ENCODE measurements at places on chromosomes 5 and 9. TPM values are rescaled to one million over a fixed set of nuclear protein-coding genes. Genes with fewer than 3 reads are reported as not detected.

Gene RNF44
- total RNA-seq = 162 TPM

Gene SAXO1
- total RNA-seq = 0.43 TPM

Gene PRUNE2
- not detected for total RNA-seq

Gene SPINK13
- total RNA-seq = not detected

Gene ZNF300
- 1.5 TPM for total RNA-seq

Gene SCGB3A1
- total RNA-seq = 7.1 TPM

Gene BHMT2
- total RNA-seq = not detected

Gene NOXA1
- 3.7 TPM for total RNA-seq

Gene PFN3
- not detected for total RNA-seq

Gene MEIKIN
- total RNA-seq = 0.55 TPM

Gene BTNL3
- not detected for total RNA-seq

Gene TEK
- total RNA-seq = not detected

Gene ZNF354C
- total RNA-seq = 9.0 TPM

Gene ODF2
- 64.9 TPM for total RNA-seq

Gene C5orf52
- not detected for total RNA-seq

Gene CCDC152
- 10.3 TPM for total RNA-seq

GRCh38 chr9:101881508-101881907 is 143.1 kb upstream of the GRIN3A start:
- no peak for DNase-seq

- DNase-seq = peak; percentile 39
Observed at GRCh38 chr5:32711681-32712480, 760 bp downstream of the NPR3 start.

GRCh38 chr5:142819292-142819691 is 49.1 kb downstream of the ARHGAP26 start:
- DNase-seq = no peak

DNA sequence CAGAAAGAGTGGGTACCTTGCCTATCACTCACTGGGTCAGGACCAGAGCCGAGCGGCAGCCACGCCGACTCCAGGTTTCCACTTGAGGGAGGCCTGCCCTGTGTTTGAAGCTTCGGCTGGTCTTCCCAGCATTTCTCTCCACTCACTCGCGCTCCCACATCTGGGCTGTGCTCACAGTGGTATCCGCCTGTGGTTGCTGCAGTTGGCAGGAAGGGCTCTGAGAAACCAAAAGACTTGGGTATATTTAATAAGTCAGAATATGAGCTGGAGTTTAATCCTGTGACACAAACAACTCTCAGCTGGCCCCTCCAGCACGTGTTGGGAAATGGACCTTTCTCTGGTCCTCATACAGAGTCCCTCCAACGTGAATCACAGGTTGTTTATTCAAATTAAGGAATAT is 70.9 kb downstream of the SPRY4 start:
- no peak for DNase-seq

GRCh38 chr5:143155455-143155854 is 248.0 kb downstream of the NR3C1 start:
- DNase-seq = no peak

DNA sequence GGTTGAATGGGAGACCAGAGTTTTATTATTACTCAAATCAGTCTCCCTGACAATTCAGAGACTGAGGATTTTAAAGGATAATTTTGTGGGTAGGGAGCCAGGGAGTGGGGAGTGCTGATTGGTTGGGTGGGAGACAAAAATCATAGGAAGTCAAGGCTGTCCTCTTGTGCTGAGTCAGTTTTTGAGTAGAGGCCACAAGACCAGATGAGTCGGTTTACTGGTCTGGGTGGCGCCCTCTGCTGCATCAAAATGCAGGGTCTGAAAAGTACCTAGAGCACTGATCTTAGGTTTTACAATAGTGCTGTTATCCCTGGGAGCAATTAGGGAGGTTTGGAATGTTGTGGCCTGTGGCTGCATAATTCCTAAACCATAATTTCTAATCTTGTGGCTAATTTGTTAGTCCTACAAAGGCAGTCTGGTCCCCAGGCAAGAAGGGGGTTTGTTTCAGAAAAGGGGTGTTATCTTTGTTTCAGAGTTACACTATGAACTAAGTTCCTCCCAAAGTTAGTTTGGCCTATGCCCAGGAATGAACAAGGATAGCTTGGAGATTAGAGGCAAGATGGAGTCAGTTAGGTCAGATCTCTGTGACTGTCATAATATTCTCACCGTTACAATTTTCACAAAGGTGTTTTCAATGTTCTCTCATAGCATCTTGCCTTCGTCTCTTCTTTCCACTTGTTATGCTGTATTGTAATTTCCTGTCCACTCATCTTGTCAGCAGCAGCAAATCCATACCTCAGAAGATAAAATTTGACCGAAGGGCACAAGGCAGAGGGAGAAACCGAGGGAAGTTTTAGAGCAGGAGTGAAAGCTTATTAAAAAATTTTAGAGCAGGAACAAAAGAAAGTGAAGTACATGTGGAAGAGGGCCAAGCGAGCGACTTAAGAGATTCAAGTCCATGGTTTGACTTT is 59.2 kb upstream of the CLINT1 start:
- peak; percentile 66 for DNase-seq

GRCh38 chr9:18848657-18849056 is 184.4 kb downstream of the SAXO1 start:
- DNase-seq = no peak

GRCh38 chr5:80600943-80601693 is 31.0 kb upstream of the ANKRD34B start:
- no peak for DNase-seq

GRCh38 chr9:37300620-37301019 is 121.9 kb upstream of the GRHPR start:
- DNase-seq = no peak

DNA sequence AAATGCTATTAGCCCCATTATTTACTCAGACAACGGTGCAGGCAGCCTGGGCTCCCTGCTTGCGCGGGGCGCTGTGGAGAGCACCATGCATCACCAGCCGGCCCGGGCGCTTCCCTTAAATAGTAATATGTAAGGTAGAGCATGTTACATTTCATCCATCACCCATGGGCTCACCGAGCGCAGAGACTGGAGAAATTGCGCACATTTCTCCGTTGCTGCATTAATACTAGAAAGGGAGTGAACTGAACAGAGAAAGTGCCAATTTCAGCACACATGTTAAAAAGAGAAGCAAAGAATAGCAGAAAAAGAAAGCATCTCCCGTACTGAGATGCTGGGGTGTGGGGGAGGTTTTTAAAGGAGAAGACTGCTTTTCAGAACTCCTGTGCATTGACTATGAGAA is 400.3 kb downstream of the ZSWIM6 start:
- DNase-seq = no peak

- DNase-seq = no peak
Observed at GRCh38 chr9:114196979-114197622, 41.8 kb downstream of the COL27A1 start.

DNA sequence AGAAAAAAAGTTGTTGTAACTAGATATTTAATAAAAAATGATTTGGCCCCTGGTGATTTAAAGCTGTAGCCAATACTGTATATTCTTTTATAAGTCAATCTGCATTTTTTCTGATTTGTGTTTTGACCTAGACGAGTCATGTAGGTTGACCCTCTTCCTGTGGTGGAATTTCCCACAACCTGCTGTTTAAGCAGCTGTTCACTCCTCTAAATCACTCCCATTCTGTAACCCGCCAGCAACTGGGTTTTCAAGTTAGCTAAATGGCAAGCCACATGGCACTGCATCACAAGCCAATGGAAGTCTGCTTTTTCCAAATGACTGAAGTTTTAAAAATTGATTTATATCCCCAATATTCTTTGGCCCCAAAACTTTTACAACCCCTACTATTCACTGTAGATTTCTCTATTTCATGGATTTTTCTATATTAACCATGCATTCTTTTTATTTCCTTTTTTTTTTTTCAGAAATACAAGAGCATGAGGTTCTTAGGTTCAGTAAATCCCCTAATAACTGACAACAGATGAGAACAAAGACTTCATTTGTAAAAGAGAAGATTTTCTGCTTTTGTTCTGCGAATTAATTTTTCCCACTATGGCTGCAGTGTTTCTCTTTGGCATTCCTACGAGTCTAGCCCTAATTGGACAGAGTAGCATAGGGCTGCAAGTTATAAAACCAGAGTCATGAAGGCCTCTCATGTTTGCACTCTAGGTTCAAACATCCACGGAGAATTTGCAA is 184.5 kb upstream of the TLE4 start:
- no peak for DNase-seq

GRCh38 chr5:133371371-133372155 is 240.8 kb downstream of the FSTL4 start:
- DNase-seq = no peak

DNA sequence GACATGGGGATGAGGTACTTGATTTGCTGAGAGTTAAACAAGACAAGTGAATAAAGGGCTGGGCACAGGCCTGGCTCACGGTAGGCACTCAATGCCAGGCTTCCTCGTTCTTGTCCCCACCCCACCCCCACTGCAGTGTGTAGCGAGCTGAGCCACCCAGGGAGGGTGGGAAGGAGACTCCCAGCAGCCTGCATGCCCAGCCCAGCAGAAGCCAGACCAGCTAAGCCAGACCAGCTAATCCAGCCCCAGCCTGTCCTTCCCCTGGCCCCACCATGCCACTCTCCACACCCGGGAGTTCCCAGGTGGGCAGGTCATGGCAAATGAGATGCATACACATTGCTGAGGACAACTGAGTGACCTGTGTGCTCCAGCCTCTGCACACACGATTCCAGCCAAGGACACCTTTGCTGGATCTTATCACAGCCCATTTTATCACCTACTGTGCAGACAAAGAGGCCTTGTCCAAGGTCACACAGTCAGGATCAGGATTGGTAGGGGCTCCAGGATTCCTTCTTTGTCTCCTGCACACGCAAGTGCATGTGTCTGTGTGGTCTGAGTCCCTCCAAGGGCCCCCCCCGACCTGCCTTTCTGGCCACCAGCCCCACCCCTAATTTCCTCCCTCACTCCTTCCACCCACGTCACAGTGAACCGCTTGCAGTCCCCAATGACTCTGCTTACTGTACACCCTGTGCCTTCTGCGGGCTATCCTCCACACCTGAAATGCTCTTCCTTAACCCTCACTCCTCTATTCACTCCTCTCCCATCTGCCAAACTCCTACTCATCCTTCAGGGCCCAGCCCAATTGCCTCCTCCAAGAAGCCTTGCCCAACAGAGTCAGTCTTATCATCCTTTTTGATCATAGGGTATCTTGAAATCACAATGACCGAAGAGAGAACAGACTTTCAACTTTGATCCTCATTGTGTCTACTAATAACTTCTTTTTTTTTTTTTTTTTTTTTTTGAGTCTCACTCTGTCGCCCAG is 26.6 kb downstream of the DUSP1 start:
- no peak for DNase-seq

DNA sequence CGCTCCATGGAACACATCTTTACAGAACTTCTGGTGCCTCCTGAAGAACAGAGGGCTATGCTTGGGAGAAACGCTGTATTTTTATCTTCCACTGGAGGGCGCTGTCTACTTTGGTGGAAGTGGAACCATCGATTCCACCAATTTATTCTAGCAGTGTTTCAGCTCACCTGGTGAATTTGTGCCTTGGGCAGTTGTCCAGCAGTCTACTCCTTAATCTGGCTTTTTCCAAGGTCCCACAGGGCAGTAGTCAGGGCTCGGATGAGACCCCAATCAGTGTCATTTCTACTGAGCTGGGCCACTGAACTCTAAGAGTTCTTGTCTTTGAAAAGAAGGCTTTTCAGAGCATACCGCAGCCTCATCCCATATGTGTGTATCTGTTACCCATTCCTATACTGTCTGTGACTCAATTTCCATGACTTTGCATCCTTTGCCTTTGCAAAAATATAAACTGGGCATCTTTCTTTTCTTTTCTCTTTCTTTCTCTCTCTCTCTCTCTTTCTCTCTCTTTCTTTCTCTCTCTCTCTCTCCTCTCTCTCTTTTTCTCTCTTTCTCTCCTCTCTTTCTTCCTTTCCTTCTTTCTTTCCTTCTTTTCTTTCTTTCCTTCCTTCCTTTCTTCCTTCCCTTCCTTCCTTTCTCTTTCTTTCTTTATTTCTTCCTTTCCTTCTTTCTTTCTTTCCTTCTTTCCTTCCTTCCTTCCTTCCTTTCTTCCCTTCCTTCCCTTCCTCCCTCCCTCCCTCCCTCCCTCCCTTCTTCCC is 138.4 kb upstream of the ZNF618 start:
- no peak for DNase-seq

- no peak for DNase-seq
Observed at GRCh38 chr5:105033637-105034400, 1471.2 kb upstream of the NUDT12 start.

DNA sequence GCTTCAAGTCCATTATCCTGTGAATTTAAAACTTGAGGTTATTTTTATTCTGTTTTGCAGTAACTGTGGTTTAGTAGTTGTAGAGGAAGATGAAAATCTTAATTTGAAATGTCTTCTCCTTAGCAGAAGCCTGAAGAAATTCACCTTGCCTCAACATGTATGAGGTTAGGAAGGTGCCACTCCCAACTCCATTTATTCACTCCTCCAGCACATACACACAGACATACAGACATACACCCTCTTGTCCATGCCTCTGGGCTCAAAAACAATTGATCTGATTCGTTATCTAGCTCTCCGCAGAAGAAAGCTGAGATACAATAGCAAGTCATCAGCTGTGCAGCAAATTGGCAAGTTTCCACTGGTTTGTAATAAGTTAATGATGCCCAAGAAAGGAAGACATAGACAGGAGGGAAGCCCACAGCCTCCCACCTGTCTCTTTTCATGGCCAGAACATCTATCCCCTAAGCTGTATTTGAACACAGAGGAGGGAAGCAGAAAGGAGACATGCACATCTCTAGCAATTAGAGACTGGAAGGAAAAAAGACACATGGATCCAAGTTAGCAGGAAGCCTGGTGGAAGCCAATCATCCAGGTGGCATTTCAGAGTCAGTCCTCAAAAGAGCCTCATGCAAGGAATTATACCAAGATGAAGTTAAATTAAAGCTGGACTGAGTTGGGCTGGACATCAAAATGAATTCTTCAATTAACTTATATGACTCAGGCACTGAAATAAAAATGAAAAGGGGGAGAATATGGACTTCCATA is 257.9 kb downstream of the ASTN2 start:
- no peak for DNase-seq

DNA sequence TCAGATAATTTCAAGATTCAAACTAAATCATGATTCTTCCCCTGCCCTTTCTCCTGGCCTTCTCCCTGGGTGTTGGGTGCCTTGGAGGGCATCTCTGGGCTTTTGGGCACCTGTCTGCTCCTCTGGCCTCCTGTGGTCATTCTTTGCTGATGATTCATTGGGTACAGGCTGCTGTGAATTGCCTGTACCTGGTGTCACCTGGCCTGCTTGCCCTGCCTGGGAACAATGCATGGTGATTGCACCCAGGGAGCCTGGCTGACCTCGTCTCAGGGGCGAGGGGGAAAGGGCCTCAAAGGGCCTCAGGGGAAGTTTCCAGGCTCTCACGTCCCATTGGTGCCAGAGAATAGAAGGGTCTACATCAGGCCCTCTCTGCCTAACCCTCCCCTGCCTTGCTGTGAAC is 20.1 kb upstream of the CKMT2 start:
- DNase-seq = no peak

GRCh38 chr9:93945400-93946337 is 9.5 kb downstream of the BARX1 start:
- no peak for DNase-seq

Data from activated naive CD8-positive, alpha-beta T cell treated with anti-CD3 and anti-CD28 coated beads, Interleukin-2, amount 10 ng/mL, durations not matched to agents 7 days and 5 days (primary cell).